Activated CD8-positive, alpha-beta memory T cell treated with anti-CD3 and anti-CD28 coated beads, Interleukin-2, amount 10 ng/mL, durations not matched to agents 7 days and 5 days (primary cell): ENCODE measurements at places on chromosomes 12 and 14. TPM values are rescaled to one million over a fixed set of nuclear protein-coding genes. Genes with fewer than 3 reads are reported as not detected.

The KLRC2 gene
- 23.4 TPM for total RNA-seq

The MIP gene
- not detected for total RNA-seq

The RHEBL1 gene
- total RNA-seq, result 15.1 TPM

The CPM gene
- total RNA-seq, result 6.1 TPM

The LAG3 gene
- 320 TPM for total RNA-seq

The KLHL33 gene
- total RNA-seq, result 0.44 TPM

The KRT74 gene
- total RNA-seq, result not detected

The OTX2 gene
- not detected for total RNA-seq

The MYH6 gene
- total RNA-seq, result 1.0 TPM

The STYK1 gene
- 16.1 TPM for total RNA-seq

The TOMM20L gene
- not detected for total RNA-seq

GRCh38 chr14:72925171-72925759, 999 bp upstream of the DCAF4 start:
- peaks cover 6% of the 10 kb centered on the region for H3K4me1 ChIP-seq
- no peak overlapping the region for H3K27ac ChIP-seq
- peaks cover 27% of the 10 kb centered on the region for H3K27me3 ChIP-seq
- no peak for DNase-seq

DNA sequence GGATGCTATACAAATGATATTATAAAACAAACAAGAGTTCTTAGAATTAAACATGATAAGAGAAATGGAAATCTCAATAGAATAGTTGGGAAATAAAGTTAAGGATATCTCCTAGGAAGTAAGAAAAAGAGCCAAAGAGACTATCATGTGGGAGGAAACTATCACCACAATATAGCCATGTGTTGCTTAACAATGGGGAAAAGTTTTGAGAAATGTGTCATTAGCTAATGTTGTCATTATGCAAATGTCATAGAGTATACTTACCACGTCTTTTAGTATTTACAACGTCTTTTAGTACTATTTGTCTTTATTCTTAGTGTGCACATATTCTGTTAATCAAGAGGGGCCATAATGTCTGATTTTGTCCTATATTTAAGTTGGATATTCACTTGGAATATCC, 58.7 kb downstream of the ZNF641 start:
- H3K36me3 ChIP-seq, result no peaks in the 10 kb centered on the region
- peaks cover 14% of the 10 kb centered on the region for H3K4me1 ChIP-seq
- no peak overlapping the region for H3K27ac ChIP-seq
- H3K27me3 ChIP-seq, result peaks cover 24% of the 10 kb centered on the region

- no peak overlapping the region for H3K27ac ChIP-seq
- no peak overlapping the region for H3K4me3 ChIP-seq
- peaks cover 29% of the 10 kb centered on the region for H3K36me3 ChIP-seq
- H3K4me1 ChIP-seq, result peaks cover 6% of the 10 kb centered on the region
- H3K27me3 ChIP-seq, result no peaks in the 10 kb centered on the region
Measured at GRCh38 chr12:868722-869121, 80.8 kb downstream of the RAD52 start.

- no peak overlapping the region for H3K4me3 ChIP-seq
- H3K27ac ChIP-seq, result no peak overlapping the region
- H3K4me1 ChIP-seq, result peaks cover 2% of the 10 kb centered on the region
- no peak for DNase-seq
- H3K36me3 ChIP-seq, result no peaks in the 10 kb centered on the region
Measured at GRCh38 chr14:57818511-57818910, 47.4 kb downstream of the SLC35F4 start.

- H3K4me3 ChIP-seq, result no peak overlapping the region
- H3K4me1 ChIP-seq, result peaks cover 51% of the 10 kb centered on the region
- H3K36me3 ChIP-seq, result peaks cover 33% of the 10 kb centered on the region
- no peaks in the 10 kb centered on the region for H3K27me3 ChIP-seq
- DNase-seq, result no peak
- H3K27ac ChIP-seq, result peak overlapping the region; percentile 28
Measured at GRCh38 chr12:6541371-6542165, 7.3 kb downstream of the GAPDH start.

- H3K36me3 ChIP-seq, result no peaks in the 10 kb centered on the region
- no peak overlapping the region for H3K27ac ChIP-seq
- H3K4me3 ChIP-seq, result no peak overlapping the region
Measured at GRCh38 chr12:87272851-87273250, 756.4 kb downstream of the C12orf50 start.

DNA sequence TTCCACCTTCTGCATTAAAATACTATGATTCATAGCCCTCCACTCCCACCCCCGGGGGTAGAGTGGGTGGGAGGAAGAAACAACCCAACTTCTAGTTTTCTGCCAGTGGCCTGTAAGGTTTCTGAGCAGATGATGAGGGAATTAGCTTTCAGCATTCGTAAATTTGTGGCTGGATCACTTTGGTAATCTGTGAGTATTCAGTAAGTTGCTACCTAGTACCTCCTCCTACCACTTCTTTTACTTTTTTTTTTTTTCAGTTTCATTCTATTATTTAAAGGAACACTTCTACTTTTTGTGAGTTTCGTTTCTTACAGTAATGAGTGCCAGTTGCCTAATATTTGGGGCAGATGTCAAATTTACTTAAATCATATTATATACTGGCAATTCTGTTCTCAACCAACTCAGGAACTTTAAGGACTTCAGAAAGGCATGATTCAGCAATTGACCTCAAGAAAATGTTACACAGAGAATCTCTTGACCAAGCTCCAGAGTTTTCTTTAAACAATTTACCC, 42.4 kb upstream of the EMP1 start:
- H3K27ac ChIP-seq, result no peak overlapping the region
- peaks cover 30% of the 10 kb centered on the region for H3K27me3 ChIP-seq
- no peak for DNase-seq
- no peak overlapping the region for H3K4me3 ChIP-seq
- no peaks in the 10 kb centered on the region for H3K36me3 ChIP-seq

GRCh38 chr12:52139579-52140062, 52.2 kb downstream of the KRT80 start:
- H3K27me3 ChIP-seq, result peaks cover 21% of the 10 kb centered on the region
- peak; percentile 54 for DNase-seq
- H3K36me3 ChIP-seq, result no peaks in the 10 kb centered on the region
- no peak overlapping the region for H3K27ac ChIP-seq
- no peak overlapping the region for H3K4me3 ChIP-seq

DNA sequence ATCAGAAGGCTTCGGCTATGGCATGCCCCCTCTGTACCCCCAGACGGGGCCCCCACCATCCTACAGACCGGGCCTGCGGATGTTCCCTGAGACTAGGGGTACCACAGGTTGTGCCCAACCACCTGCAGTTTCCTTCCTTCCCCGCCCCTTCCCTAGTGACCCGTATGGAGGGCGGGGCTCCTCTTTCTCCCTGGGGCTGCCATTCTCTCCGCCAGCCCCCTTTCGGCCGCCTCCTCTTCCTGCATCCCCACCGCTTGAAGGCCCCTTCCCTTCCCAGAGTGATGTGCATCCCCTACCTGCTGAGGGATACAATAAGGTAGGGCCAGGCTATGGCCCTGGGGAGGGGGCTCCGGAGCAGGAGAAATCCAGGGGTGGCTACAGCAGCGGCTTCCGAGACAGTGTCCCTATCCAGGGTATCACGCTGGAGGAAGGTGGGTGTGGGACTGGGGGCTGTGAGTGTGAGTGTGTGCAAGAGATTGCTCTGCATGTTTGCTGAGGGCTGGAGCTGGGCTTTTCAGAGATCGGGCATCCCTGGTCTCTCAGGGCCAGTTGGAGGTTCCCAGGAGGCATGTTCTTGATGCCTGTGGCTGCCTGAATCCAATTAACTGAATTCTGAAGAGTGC, 8.6 kb downstream of the NFATC4 start:
- DNase-seq, result no peak
- no peaks in the 10 kb centered on the region for H3K4me1 ChIP-seq
- H3K4me3 ChIP-seq, result no peak overlapping the region
- no peak overlapping the region for H3K27ac ChIP-seq
- H3K36me3 ChIP-seq, result no peaks in the 10 kb centered on the region

- DNase-seq, result no peak
- H3K36me3 ChIP-seq, result no peaks in the 10 kb centered on the region
- H3K27me3 ChIP-seq, result no peaks in the 10 kb centered on the region
- H3K4me3 ChIP-seq, result no peak overlapping the region
- H3K4me1 ChIP-seq, result peaks cover 22% of the 10 kb centered on the region
Measured at GRCh38 chr14:76917158-76917596, 91.0 kb downstream of the LRRC74A start.

- no peak overlapping the region for H3K4me3 ChIP-seq
- no peaks in the 10 kb centered on the region for H3K4me1 ChIP-seq
- no peaks in the 10 kb centered on the region for H3K36me3 ChIP-seq
Measured at GRCh38 chr14:60222820-60223219, 26.2 kb upstream of the PPM1A start.

DNA sequence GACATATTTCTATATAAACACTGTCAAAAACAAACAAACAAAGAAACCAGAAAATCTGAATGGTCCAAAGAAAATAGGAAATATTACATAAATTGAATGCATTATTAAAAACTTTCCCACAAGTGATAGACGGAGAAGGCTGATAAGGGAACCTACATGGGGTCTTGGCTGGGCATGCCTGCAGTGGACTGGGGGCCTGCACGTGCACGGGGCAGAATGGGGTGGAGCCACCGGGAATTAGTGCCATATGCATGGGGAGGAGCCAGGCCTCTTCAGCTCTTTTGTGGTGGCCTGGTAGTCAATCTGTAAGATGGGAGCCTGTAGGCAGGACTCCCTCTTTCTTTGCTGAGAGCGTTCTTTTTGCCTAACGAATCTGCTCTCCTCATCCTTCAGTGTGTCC, 1031.7 kb upstream of the FBXO33 start:
- no peak overlapping the region for H3K27ac ChIP-seq
- H3K4me3 ChIP-seq, result no peak overlapping the region
- no peaks in the 10 kb centered on the region for H3K36me3 ChIP-seq

DNA sequence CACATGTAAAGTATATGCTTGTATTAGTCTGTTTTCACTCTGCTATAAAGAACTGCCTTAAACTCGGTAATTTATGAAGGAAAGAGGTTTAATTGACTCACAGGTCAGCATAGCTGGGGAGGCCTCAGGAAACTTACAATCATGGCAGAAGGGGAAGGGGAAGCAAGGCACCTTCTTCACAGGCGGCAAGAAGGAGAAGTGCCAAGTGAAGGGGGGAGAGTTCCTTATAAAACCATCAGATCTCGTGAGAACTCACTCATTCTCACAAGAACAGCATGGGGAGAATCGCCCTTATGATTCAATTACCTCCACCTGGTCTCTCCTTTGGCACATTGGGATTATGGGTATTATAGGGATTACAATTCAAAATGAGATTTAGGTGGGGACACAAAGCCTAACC, 229.5 kb upstream of the PLXNC1 start:
- no peaks in the 10 kb centered on the region for H3K27me3 ChIP-seq
- H3K4me3 ChIP-seq, result no peak overlapping the region
- no peaks in the 10 kb centered on the region for H3K4me1 ChIP-seq

DNA sequence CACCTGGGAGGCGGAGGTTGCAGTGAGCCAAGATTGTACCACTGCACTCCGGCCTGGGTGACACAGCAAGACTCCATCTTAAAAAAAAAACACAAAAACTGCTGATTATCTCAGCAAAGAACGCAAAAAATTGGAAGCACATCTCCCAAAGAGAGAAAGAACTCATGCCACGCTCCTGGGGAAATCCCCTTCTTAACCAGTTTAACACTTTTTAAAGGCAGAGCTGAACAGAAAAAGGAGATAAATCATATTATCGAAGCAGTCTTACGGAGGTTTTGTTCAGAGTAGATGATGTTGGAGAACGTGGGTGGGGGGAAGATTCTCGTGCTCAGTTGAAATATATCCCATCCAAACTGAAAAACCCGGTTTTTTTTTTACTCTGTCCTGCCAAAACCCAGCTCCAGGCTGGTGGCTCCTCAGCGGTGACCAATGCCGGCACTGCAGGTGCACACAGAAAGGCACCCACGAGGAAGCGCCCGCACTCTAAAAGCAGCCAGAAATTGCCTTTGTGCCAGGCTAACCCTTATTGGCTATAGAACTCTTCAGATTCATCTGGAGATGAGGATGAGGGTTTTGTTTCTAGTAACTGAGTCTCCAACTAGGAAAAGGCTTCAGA, 100.2 kb upstream of the PARP11 start:
- DNase-seq, result peak; percentile 31
- H3K4me3 ChIP-seq, result no peak overlapping the region
- H3K36me3 ChIP-seq, result peaks cover 8% of the 10 kb centered on the region

DNA sequence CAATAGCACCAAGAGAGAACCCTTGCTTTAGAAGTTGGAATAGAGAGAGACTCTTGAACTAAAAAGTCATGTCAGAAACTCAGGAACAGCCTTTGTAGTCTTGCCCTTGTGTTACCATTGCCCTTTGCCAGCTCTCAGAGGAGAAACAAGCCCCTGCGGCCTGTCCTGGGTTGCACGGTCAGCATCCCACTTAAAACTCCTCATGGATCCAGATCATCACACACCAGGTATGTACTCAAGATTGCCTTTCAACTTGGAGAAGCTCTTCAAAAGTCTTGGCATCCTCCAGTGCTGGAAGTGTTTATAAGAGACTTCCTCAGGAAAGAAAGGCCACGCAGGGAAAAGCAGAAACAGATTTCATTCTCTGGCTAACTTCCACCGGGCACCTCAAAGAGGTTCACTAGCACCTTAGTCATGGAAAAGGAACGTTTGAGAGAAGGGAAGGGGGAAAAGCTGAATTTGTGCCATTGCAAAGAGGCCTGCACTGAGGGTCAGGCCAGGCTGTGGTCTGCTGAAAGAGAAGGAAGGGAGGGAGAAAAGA, 594.2 kb downstream of the MED13L start:
- no peaks in the 10 kb centered on the region for H3K4me1 ChIP-seq
- H3K27me3 ChIP-seq, result no peaks in the 10 kb centered on the region
- no peak overlapping the region for H3K27ac ChIP-seq
- H3K4me3 ChIP-seq, result no peak overlapping the region
- H3K36me3 ChIP-seq, result no peaks in the 10 kb centered on the region
- DNase-seq, result no peak

GRCh38 chr12:49763006-49763591, 21.7 kb downstream of the TMBIM6 start:
- peaks cover 55% of the 10 kb centered on the region for H3K36me3 ChIP-seq
- H3K4me1 ChIP-seq, result peaks cover 52% of the 10 kb centered on the region
- peak overlapping the region; percentile 17 for H3K4me3 ChIP-seq
- no peaks in the 10 kb centered on the region for H3K27me3 ChIP-seq
- H3K27ac ChIP-seq, result peak overlapping the region; percentile 85

DNA sequence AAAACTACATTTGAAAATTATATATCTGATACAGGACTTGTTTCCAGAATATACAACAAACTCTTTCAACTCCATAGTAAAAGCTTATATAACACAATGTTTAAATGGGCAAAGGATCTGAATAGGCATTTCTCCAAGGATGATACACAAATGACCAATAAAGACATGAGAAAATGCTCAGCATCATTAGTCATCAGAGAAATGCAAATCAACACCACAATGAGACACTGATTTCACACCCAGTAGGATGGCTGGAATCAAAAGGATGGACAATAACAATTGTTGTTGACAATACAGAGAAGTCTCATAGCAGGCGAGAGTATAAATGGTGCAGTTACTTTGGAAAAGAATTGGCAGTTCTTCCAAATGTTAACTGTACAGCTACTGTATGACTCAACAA, 394.9 kb downstream of the BCL11B start:
- no peak overlapping the region for H3K27ac ChIP-seq
- no peaks in the 10 kb centered on the region for H3K27me3 ChIP-seq
- H3K4me1 ChIP-seq, result no peaks in the 10 kb centered on the region
- DNase-seq, result no peak

- H3K27me3 ChIP-seq, result no peaks in the 10 kb centered on the region
- H3K27ac ChIP-seq, result no peak overlapping the region
Measured at GRCh38 chr14:33567023-33567728, 383.7 kb downstream of the EGLN3 start.
